Left lung (tissue), 14 donors: ENCODE measurements at places on chromosomes 1 and 21.

- DNase-seq = no peak
Observed at GRCh38 chr1:36965275-36966159, 68.8 kb downstream of the GRIK3 start.

GRCh38 chr1:170624146-170624545 is 39.8 kb upstream of the PRRX1 start:
- no peak for DNase-seq

DNA sequence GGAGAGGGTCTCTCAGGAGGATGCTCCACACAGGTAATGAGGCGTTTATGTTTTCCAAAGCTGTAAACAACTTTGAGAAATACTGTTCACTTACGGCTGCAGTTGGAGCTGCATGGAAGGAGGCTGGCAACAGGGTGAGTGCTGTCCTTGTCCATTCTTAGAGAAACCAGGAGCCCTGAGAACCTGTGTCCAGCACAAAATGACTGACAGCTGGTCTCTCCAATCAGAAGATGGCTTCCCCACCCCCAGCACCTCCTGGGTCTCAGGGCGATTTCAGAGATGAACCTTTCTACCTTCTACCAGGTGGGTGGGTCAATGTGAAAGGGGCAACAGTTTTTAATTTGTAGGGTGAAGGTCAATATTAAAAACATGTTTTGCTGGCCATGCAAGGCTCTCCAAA is 353.6 kb downstream of the NPHP4 start:
- DNase-seq = no peak

DNA sequence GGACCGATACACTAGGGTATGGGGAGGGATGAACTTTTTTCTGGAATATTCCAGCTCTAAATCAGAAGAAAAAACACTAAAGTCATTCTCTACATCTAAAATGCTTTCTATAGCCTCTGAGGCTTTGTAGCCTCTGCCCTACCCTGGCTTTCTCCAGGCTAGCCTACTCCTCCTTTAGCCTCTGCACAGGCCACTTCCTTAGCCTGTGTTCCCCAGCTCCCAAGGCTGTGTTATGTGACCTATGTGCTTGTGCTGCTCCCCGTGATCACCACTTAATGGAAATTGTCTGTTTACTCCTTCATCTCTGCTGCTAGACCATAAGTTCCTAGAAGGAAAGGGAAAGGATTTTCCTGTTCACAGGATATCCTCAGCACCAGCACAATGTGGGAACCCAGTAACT is 92.8 kb downstream of the SEC16B start:
- no peak for DNase-seq

DNA sequence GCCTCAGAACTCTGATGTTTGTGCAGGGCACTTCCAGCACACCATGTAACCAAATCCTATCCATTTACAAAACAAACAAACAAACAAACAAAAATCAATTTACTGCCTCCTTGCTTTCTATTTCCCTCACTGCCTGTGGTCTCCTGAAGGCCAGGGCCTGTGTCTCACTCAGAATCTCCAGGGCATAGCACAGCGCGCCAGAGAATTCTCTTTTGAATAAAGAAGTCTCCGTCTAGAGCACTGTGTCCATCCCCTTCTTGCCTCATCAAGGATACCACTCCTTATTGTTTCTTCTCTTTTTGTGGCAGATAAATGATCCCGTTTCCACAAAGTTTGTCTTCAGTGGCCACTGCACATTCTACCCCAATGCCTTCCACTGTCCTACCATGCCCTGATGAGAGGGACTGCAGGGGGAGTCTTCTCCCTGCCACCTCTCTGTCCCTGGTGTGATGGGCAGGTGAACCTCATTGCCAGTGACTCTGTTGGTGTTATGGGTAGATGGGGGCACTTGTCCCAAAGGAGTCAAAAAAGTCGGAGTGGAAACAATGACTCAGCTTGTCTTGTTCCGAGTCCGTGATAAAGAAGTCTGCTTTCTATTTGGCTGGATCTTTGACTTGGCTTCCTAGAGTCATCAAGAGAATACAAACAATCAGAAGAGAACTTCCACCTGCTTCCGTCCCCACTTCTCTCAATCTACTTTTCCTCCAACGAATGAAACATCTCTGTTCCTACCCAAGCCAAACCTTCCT is 30.0 kb downstream of the XCL2 start:
- DNase-seq = no peak

- DNase-seq = no peak
Observed at GRCh38 chr1:162062542-162063015, 6.9 kb upstream of the NOS1AP start.
